ENCODE measurements at places on chromosomes 4 and X.

DNA sequence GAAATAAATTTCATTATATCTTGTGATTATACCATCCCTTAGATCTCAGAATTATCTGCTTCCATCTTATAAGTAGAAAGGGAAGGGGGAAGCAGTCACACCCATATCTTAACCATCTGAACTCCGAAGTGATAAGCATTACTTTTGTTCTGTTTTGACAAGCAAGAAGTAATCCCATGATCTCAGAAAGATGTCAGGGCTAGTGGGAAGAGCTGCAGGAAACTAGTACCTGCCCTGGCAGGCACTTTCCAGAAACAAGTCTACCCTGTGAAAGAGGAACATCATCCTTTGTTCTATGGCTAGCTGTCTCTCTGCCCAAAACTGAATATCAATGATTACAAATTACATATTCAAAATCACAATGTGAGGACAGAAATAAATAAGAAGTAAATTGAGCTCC lies 244.4 kb downstream of the SPOCK3 start:
- no peak for DNase-seq

GRCh38 chrX:12974305-12974795 lies 560 bp upstream of the TMSB4X start:
- DNase-seq: peak; percentile 59

DNA sequence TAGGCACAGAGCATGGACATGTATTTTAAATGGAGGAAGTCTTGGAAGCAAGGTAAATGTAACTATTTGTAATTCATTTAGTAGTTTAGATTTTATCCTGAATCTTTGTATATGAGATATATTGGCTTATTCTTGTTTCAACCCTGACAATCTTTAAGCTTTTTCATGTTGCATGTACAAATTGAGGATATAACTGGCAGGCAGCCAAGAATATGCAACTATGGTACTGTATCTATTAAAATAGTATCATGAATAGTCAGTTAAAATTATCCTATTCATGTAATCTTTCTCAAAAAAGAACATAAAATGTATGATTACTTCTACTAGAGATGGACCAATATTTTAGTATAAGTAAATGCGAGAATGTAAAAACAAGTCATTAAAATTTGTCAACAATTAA lies 1141.5 kb downstream of the PCDH18 start:
- DNase-seq: no peak

- no peak for DNase-seq
Observed at GRCh38 chr4:184972991-184973390, 45.3 kb upstream of the HELT start.

- DNase-seq: no peak
Observed at GRCh38 chrX:104105330-104106262, 6.7 kb upstream of the ZCCHC18 start.

All from mesendoderm (in vitro differentiated cells).